Endothelial cell of umbilical vein (primary cell): ENCODE measurements at places on chromosomes 2 and 18.

- no peak for DNase-seq
Observed at GRCh38 chr2:131156452-131157149, 51.5 kb downstream of the PLEKHB2 start.

- DNase-seq, result no peak
Observed at GRCh38 chr2:692767-693166, 15.6 kb upstream of the TMEM18 start.

DNA sequence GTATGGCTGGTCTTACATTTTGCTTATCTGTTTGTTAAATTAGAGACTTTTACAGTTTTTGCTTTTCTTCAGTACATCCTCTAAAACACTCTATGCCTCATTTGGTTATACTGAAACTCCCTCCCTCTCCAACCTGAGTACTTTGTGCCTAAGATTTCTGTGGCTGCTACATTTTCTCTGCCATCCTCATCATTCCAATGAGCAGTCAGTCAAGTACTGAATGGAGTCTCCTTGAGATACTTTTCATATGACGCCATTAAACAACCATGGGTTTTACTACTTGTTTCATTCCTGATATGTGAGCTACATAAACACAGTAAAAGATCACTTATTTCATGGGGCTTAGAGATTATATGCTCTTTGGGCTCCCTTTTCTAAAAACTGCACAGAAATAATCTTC lies 196.7 kb upstream of the EPC2 start:
- no peak for DNase-seq

- DNase-seq, result no peak
Observed at GRCh38 chr2:16774980-16775898, 109.6 kb upstream of the CYRIA start.

GRCh38 chr2:65782996-65783650 lies 350.7 kb upstream of the SPRED2 start:
- no peak for DNase-seq

DNA sequence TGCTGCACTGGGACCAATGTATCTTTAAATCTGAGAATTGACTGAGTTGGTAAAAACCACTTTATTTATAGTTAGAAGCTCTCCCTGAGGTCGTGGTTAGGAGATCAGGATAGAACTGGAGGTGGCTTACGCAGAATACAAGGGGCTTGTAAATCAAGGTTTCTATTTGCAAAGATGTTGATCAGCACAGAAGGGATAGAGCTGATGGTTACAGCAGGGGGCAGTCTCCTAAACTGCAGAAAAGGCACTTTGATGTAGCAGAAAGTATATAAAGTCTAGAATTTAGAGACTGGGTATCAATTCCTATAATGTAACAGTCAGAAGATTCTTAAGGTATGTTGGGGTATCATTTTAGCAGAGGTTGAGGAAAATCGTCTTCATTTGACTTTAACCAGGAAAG lies 25.2 kb upstream of the ACVR1 start:
- DNase-seq, result no peak

DNA sequence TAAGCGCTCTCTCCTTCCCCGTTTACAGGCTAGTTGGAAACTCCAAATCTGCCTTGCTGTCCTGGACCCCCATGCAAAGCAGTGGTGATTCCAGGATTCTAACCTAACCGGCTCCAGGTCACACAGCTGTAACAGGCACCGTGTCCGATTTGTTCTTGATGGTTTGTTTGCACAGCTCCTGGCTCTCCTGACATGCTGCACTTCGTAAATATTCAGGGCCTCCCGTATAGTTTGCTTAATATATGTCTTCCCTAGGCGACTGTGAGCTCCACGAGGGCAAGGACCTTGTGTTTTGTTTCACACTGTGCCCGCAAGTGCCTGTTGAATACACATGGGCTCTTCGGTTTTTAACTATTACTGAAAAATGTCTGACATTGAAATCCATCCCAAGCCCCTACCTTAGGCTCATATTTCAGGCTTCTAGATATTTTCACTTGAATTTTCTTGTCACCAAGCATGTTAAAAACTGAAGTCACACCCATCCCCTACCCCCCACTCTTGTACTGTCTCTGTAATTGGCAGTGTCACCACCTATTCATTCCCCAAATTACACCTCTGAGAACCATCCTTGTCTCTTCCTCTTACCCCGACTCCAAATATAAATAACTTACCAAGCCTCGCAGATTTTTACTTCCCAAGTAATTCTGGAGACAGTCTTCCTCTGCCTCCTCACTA lies 1.0 kb upstream of the PUM2 start:
- no peak for DNase-seq
